Stimulated activated CD4-positive, alpha-beta T cell treated with anti-CD3 and anti-CD28 coated beads, Interleukin-1b, Interleukin-23, amount 100 ng/mL, for 1 hour (primary cell): ENCODE measurements at places on chromosomes 6 and 20.

- no peak for DNase-seq
These were observed 144.0 kb downstream of the THBS2 start for GRCh38 chr6:169109411-169110220.

DNA sequence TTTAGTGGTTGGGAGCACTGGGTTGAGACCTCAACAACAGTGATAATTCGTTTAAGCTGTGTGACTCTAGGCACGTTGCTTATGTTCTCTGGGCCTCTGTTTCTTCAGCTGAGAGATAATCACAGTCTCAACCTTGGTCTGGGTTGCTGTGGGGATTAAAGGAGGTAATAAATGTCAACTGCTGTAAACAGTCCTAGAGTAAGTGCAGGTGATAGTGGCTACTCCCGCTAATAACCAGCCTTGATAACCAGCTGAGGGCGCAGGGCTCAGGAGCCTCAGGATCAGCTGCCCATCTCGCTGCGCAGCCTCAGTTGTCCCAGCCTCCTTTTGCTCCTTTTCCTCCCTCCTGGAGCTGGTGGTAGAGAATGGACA lies 58.0 kb downstream of the JARID2 start:
- no peak for DNase-seq

DNA sequence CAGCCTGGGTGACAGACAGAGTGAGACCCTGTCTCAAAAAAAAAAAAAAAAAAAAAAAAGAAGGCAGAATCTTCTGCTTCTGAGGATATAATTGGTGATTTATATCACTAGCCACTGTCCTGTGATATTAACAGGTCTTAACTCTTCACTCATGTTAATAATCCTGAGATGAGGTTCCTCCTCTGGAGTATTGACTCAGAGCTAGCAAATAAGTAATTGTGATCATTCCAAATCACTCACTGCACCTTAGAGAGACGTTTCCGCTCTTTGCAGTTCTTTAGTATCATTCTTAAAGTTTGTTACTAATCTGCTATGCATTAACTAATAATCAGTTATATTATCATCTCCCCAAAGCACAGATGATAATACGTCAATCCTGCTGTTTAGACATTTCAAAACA lies 41.6 kb upstream of the NOX3 start:
- DNase-seq, result no peak

DNA sequence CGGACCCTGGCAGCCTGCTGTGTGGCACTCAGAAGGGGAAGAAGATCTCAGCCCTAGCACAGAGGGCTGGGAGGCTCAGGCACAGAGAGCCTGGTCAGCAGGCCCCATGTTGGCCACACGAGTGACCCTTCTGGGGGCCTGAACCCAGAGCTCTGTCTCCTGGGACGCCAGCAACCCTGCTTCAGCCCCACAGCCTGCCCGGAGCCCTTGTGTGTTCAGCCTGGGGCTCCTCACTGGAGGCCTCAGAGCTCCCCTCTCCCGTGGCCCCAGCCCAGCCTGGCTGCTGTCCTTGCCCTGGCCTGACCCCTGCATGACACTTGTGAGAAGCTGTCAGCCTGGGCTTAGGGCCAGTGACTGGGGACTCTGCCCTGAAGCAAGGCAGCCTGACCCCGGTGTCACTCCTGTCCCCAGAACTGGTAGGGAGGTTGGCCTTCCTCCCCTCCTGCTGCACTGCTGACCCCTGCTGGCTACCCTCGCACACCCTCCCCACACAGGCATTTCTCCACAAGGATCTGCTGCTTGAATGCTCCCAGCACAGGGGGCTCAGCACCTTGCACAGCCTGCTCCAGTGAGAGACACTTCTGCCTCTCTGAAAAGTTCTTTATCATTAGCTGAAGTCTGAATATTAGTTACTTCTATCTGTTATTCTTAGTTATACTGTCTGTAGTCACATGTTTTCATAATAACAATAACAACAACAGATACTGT lies 15.4 kb upstream of the IP6K3 start:
- DNase-seq, result no peak

DNA sequence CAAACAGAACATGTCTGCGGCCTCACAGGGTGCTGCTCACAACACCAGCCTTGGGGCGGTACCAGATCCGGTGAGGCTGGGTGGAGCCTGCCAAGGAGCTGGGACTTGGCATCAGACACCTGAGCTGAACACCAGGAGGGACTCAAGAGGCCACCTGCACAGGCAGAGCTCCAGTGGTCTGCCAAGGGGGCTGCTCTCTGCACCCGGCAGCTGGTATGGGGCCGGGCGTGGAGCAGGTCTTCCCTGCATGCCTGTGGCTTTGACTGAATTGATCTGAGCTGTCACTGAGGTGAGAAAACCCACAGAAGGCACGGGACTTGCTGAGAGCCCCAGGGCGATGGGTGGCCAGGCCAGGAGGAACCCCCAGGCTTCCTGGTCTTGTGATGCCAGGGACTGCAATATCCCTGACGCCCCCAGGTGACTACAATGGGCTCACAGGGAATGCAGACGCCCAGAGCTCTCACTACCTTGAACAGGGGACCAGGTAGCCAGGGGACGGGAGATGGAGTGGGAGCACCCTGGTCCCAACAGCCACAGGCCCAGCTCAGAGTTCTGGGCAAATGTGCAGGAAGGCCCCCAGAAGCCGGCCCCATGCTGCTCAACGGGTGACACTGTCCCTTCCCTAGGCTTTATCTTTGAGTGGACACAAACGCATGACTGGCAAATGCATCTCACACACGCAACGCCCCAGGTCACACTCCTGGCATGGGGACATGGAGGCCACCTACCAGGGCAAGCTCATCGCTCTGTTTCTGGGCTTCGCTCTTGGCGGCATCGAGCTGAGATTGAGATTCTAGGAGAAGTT lies 48.2 kb downstream of the DSTN start:
- no peak for DNase-seq
